ENCODE measurements at places on chromosomes 7 and 10.
A peak's percentile ranks its signal among the peaks of the same experiment; 100 is the strongest.

DNA sequence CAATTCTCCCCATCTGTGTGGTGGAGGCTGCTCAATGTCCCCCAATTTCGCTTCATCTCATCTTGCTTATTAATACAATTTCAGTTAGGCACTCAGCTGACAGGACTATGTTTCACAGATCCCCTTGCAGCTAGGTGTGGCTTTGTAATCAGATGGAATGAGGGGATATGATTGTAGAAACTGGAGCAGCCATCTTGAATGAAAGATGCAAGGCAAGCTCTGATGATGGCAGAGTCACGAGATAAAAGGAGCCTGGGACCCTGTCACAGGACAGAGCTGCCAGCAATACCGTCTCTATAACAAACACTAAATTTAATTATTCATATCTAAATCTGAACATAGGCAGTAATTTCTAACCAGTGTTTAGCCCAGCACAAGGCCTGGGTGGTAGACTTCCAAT is 991 bp upstream of the DLD start:
- peak; percentile 25 for DNase-seq

DNA sequence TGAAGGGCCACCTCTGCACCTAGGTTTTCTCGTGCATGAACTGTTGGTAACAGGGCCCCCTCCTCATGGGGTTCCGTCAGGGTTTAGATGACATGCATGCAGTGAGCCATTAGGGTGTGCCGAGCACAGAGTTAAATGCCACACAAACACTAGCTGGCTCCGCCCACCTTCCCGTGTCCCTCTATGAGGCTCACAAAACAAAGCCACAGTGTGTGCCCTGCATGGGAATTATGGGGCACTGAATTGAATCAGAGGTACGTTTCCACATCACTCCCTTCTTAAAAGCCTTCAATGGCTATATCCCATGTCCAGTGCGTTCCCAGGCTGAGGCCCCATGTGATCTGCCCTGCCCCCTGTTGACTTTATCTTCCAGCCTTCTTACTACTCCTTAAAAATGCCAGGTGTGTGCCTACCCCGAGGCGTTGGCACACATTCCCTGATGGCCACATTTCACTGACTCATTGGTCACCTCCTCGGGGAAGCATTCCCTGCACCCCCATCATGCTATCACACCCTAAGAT is 35.7 kb downstream of the GSDME start:
- DNase-seq: no peak

DNA sequence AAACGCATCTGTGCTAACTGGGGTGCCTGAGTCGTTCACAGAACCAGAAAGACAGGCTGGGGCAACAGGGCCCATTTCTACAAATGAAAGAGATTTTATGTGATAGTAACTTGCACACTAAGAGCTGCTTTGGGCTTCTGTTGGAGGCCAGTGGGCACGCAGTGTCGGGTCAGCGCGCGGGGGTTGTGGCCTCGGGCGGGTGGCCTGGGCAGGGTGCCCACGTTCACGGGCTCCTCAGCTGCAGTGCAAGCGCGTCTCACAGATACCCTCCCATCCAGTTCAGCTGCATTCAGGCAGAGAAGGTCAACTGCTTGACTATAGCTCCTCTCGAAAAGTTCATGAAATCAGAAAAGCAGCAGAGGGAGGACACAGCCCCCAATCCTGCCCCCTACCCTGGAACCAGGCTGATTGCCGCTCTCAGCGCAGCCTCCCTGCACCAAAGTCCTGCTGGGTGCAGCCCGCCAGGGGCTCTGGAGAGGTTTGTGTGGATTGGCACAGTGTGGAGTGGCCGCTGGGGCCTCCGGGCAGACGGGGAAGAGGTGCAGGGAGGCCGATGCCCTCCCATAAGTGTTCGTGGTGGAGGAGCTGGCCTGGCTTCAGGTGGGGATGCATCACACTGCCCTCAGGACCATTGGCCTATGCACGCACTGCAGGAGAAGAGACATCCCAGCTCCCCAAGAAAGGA is 582.8 kb downstream of the TCERG1L start:
- no peak for DNase-seq

DNA sequence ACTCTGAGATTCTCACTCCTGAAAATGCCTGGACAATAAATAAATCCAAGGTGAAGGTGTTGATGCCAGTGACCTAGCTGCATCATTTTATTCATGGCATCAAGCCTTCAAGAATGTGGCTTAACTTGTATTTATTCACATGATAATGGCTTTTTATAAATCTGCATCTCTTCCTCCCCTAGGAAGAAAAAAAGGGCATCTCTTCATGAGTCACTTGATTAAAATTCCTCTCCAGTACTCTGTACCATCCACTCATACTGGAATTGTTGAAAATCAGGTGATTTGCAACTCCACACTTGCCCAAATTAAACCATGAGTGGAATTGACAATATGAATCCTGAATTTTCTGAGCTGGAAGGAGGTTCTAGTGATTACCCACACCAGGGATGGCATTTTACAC is 30.2 kb downstream of the PTPRE start:
- no peak for DNase-seq

DNA sequence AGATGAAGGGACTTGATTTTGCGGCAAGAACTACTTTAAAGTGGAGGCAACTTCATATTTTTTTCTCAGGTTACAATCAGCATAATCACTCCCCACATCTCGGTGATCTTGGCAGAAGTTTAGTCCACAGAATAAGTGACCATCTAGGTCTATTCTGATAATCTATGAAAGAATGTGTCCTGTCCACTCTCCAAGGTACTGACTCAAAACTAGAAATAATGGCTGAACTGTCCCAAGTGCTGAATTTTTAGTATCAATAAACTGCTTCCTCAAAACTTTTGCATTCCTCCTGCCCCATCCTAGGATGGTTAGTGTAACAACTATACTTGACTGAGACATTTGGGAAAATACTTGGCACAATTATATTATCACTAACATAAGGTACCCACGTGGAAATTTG is 10.9 kb upstream of the CHRM2 start:
- no peak for DNase-seq

DNA sequence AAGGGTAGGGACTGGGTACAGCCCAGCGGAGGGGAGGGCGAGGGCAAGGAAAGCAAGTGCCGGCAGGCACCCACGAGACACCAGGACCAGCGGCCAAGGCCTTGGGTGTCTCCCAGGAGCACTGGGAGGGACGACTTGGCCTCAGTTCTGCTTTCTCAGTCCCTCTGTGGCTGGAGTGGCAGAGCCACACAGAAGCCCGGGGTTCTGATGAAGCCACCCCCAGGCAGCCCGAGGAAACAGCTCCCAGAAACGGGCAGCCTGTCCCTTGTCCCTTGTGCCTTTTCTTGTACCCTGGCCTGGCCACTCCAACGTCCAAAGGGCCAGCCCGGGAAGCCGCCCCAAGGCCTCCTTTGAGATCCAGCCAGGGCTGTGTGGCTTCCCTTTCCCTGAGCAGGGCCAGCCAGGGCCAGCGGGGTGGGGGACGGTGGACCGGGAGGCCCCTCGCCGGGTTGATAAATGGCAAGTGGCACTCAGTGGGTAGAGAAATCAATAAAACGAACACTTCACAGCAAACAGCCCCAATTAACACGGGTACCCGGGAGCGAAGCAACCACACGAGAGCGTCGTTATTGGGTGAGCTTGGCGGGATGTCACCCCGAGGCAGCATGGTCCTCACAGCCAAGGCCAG is 69.8 kb upstream of the GNA12 start:
- DNase-seq: no peak

DNA sequence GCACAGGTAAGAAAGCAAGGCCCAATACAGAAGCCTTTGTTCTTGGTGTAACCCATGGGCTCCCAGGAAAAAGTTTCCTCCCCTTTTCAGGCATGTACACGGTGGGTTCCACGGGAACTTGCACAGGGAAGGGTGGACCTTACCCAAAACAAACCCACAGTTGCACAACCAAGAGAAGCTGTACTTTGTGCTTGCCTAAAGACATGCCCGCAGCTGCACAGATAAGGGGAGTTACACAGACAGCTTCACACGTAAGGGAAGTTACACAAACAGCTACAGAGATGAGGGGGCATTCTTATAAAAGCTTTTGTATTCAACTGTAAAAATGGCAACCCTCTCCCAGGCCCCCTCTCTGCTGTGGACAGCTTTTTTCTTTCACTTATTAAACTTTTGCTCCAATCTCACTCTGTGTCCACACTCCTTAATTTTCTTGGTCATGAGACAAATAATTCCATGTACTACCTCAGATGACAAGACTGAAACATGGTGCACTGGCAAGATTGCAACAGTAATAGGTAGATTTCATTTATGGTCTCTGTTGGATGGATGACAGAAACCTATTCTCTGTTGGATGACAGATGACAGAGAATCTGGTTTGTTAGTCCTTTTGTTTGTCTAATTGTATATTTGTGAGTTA is 72.9 kb downstream of the ATE1 start:
- no peak for DNase-seq

DNA sequence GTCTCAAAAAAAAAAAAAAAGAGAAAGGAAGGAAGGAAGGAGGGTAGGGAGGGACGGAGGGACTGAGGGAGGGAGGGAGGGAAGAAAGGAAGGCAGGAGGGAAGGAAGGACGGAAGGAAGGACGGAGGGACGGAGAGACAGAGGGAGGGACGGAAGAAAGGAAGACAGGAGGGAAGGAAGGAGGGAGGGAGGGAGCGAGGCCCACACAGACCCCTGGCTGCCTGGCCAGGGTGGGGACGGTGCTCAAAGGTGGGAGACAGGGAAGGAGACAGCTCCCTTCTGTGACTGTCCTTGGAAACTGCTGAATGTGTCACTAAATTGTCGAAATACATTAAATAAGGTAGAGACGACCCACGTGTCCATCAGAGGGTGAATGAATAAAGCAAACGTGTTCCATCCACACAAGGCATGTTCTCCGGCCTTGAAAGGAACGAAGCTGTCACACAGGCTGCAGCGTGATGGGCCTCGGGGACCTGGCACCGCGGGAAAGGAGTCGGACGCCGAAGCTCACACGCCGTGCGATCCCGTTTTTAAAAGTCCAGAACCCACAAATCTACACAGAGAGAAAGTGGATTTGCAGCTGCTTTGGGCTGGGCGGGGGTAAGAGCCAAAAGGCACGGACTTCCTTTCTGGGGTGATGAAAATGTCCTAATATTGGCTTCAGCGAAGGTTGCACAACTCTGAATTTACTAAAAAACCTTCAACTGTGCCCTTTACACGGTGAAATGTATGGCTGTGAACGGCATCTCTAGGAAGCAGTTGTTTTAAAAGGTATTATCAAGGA is 23.3 kb downstream of the ADAP1 start:
- DNase-seq: no peak

DNA sequence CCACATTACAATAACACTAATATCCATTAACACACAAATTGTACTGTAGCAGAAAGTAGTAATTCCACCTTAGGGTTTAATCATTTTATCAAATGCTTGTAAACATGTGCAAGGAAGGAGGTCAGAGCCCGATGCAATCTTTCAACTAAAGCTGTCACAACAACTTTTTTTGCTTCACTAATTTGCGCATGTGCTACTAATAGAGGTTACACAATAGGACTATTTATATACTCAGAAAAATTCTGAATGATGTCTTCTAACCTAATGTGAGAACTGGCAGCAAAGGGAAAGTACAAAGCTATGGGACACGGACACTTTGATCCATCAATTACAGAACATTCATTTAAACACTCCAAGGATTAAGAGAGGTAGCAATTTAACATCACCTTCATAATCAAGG is 244.4 kb downstream of the CHCHD3 start:
- no peak for DNase-seq

DNA sequence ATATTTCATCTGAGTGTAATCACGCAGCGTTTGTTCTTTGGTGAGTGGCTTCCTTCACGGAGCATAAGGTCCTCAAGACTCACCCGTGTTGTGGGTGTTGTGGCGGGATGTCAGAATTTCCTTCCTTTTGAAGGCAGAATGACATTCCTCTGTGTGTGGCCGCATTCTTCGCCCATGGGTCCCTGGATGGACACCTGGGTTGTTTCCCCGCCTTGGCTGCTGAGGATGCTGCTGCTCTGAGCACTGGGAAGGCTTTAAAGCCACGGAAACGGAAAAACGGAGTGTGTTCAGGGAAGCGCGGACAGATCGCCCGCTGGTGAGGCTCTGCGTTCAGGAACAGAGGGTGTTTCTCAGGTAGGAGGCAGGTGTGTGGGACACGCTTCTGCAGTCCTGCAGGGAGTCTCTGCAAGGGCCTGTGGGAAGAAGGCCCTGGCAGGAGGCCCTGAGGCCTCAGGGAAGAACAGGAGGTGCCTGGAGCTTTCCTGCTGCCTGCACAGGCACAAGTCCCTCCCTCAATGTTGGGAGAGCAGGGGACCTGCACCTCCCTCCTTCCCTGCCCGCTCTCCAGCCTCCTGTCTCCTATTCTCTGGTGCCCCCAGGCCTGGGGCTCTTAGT is 35.7 kb upstream of the SHH start:
- no peak for DNase-seq

DNA sequence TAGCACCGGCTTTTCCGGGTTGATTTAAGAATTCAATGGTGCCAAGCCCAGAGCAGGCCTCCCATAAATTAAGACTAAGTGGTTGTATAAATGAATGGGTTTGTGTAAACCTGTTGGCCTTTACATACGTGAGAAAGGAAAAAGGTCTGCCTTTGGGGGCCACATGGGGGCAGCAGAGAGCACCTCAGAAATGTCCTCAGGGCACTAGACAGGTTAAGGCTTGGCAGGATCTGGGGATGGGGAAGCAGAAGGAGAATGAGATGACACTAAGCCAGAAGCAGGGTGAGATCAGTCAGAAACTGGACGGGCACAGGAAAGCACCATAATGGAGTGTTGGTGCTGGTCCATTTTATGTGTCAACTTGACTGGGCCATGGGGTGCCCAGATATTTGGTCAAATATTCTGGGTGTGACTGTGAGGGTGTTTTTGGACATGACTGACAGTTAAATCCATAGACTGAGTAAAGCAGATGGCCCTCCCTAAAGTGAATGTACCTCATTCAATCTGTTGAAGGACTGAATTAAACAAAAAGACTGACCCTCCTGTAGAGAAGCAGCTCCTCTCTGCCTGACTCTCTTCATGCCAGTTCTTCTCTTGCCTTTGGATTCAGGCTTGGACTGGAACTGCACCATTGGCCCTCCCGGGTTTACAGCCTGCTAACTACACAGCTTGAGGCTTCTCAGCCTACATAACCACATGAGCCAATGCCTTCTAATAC is 58.9 kb downstream of the FRMPD2 start:
- DNase-seq: peak; percentile 64

- no peak for DNase-seq
These were observed 182.9 kb downstream of the ANK3 start for GRCh38 chr10:60206735-60207134.

GRCh38 chr10:56583316-56583715 is 222.3 kb upstream of the ZWINT start:
- DNase-seq: no peak
